Colonic mucosa (tissue), 4 donors: ENCODE measurements at places on chromosomes 7 and 10. TPM values are rescaled to one million over a fixed set of nuclear protein-coding genes. Genes with fewer than 3 reads are reported as not detected.
A peak's percentile ranks its signal among the peaks of the same experiment; 100 is the strongest.

Gene ST8SIA6
- 0.94 TPM for total RNA-seq

DNA sequence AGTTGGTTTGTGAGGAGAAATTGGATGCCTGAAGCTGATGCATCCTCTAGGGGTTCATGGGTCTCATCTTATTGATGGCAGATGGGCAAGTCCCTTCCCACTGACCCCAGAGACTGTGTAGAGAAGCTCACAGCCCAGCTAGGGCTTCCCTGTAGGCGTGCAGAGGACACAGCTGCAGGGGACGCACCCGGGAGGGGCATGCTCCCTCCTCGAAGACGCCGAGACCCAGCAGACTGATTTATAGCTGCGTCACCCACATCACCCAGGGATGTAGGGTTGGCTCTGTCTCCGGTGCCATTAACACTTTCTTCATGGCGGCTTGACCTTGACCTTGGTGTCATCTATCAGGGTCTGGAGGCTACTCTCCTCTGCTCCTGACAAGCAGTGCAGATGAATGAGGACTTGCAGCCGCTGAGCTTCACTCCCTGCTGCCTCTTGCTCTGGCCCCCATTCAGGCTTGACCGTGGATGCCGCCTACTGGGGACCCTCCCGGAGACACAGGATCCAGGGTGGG is 549.7 kb downstream of the TCERG1L start:
- no peak for DNase-seq

DNA sequence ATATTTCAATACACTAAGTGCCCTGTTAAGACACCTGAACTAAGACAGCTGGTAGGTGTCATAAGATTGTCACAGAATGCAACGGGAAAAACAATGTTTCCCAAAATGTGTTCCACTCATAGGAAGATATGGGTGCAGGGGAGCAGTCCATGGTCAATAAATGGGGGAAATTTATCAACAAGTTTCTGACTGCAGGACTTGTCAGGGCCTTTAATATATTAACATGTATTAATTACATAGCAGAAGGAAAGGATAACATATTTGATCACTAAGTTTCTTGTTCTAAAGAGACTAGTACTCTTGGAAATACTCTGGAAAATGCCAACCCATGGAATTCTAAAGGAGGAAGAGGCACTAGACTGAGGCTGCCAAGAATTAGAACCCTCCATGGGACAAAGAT is 6.7 kb downstream of the RBP3 start:
- no peak for DNase-seq

GRCh38 chr7:19557726-19558465 is 150.9 kb downstream of the POLR1F start:
- DNase-seq, result no peak

GRCh38 chr10:77939561-77940001 is 13.0 kb upstream of the DLG5 start:
- DNase-seq, result peak; percentile 38

DNA sequence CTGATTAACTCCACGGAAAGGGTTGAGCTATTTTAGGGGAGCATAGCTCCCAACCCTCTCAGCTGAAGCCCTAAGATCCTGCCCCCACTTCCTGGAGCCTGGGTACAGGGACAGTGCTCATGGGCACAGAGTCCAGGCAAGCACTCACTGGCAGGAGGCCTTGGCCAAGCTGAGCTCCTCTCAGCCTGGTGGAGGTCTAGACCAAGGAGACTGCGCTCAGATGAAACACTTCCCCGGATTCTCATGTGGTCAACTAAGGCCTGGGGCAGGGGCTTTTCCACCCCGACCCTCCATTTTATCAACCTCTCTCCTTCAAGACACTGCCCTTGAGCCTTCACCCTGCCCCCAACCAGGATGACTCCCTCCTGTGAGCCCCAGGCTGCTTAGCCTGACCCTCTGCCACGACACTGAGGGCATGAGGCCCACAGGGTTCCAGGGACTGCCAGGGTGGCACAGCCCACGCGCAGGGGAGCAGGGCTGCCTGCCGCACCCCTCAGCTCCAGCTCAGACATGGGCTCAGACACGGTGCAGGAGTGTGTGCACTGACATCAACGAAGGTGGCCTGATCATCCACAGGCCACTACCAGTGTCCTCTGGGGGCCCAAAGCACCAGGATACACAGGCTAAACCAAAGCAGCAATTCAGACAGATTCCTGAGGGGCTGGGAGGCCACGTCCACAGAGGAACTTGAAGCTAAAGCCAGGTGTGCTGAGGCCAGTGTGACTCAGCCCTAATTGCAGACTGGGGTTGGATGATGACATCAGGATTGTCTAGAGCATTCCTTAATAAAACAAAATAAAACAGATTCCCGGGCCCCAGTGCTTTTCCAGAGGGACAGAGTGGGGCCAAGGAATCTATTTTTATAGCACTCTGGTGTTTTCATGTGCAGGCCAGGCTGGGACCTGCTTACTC is 18.8 kb downstream of the CHAT start:
- DNase-seq, result no peak

Gene NXPH1
- total RNA-seq, result not detected

Gene LRRC18
- not detected for total RNA-seq
